T-helper 22 cell (primary cell): ENCODE measurements at places on chromosomes 11 and 22.

DNA sequence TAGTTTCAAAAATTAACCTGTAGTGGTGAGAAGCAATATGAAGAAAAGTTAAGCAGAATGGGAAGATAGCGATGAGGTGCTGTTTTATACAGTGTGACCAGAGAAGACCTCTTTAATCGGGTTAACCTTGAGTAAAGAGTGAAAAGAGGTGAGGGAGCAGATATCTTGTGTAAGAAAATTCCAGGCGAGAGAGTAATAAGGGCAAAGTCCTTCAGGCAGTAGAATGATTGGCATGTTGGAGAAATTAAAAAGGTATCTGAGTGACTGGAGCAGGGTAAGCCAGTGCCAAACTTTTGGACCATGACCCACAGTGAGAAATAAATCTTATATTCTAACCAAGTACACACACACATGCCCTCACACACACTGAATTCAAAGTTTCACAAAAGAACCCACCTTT lies 374.7 kb upstream of the LARGE1 start:
- no peak for DNase-seq

GRCh38 chr11:72008728-72009127 lies 10.0 kb downstream of the IL18BP start:
- no peak for DNase-seq

- no peak for DNase-seq
These were observed 100.5 kb upstream of the RRM1 start for GRCh38 chr11:3994030-3994640.

DNA sequence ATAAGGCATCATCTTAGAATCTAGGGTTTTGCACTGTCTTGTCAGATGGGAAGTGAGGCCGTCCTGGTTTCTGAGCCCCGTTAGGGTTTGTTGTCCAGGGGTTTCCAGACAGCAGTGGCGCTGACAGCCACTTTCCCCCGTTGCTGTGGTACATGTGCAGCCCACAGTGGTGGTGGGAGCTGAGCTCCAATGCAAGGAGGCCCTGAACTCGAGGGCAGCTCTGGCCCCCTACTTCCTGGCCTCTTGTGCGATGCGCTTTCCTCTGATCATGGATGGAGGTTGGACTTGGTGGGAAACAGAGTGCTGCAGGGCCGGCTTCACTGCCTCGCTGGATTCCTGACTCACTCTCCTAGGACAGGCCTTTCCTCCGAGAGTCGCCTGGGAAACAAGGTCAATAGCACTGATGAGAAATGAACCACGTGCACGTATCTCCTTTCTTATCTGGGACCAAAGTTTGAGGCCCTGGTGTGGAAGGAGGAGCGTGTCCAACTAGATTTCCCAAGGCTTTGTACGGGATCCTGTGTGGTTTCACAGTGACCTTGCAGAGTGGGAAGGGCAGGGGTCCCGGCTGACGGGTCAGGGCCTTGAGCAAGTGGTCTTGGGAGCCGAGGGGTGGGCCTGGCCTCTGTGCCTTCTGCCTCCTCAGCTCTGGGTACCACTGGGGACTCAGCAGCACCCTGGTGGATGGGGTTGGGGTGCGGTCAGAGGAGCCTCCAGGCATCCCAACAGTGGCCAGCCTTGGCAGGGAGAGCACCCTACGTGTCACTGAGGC lies 3.7 kb downstream of the PHRF1 start:
- no peak for DNase-seq

DNA sequence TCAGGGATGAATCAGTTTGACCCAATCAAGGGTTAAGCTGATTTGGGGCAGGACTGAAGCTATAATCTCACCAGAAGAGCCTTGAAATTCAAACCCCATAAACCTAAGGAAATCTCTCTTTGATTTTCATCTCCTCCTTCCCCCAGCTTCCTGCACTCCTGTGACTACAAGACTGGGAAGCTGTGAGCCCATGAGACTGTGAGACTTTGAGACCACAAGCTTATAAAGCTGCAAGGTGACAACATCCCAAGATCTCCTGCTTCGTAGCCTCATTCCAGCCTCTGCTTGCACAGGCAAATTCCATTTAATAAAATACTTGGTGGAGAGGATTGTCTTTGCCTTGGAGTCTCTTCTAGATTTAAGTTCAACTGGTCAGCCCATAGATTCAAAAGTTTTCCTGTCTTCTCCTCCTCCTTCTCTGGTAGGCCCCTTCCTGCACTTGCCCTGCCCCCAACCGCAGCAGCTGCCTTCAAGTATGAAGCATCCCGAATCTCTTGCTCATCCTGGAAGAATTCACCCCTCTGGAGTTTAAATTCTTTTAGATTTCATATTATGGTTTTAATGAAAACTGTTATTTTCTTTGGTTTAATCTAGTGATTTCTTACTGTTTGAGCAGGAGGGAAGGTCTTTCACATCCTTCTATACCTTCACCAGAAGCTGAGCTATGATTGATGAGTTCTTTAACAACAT lies 42.1 kb downstream of the PAMR1 start:
- no peak for DNase-seq
